ENCODE measurements at places on chromosomes 2 and 18.

GRCh38 chr2:12895017-12895416 is 178.3 kb downstream of the TRIB2 start:
- DNase-seq, result no peak

DNA sequence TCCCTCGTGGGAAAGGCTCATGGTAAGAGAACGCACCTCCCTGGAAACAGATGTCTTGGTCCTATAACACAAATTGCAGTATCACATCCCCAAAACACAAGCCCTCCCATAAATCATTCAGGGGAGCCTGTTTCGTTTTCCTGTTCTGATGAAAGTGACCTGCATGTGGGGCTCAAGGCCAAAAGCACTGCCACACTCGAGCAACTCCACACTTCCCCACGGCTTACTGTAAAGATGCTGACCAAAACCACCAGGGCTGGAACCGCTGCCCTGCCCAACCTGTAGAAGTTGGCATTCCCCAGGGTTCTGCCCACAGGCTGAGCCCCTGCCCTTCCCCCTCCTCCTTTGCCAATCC is 139.7 kb downstream of the BCL11A start:
- DNase-seq, result no peak

DNA sequence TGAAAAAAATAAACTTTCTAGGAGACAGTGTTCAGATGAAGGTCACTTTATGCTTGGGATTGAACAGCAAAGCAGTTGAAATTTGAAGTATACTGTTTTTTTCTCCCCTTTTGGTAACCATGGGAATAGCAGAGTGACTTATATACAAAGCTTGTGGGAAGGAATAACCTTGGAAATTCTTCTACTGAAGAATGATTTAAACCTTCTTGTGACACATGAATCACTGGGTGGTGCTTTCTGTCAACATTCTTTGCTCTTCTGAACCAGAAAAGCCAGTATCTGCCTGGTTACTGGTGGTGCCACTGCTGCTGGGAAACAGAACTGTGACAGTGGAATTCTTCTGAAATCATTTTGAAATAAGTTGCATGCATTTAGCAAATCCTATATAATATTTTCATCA is 39.4 kb upstream of the RND3 start:
- DNase-seq, result no peak

DNA sequence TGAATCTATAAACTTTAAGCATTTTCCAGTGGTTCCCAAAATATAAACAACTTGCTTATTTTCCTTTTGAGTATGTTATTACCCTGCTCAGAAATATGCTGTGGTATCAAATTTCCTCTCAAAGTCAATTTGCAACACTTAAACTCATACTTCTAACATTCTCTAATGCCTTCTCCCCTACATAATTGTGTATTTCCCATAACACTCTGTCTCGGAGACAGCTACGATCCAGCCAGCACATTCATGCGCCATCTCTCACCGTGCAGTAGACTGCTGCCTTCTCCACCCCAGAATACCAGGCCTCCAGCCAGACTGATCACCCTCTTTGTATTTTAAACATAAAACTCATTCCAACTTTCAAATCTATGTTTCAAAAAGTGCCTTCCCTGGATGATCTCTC is 41.8 kb downstream of the TIMM21 start:
- DNase-seq, result no peak

DNA sequence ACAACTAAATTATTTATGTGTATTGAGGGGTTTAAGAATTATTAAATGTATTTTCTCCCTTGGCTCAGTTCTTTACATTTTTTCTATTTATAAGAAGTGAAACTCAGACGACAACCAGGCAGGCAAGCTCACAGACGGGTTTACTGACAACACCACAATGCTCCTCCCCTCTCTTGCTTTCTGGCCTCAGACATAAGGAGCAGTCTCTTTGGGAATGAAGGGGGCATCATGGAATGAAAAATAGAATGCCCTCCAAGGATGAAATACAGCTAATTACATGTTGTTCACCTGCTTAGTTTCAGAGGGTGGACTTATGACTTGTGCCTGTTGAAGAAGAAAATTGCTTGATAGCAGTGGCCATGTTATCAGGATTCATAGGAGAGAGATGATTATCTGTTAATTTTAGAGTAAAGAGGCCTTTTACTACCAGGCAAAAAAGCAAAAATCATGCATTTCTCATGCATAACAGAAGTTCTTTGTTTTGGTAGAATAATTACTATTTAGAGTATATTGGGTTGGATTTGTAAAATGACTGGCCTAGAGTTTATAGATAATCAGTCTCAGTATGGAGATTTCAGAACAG is 172.1 kb upstream of the LRRTM1 start:
- no peak for DNase-seq

- no peak for DNase-seq
These were observed 290.8 kb downstream of the KCNS3 start for GRCh38 chr2:18169121-18169892.

DNA sequence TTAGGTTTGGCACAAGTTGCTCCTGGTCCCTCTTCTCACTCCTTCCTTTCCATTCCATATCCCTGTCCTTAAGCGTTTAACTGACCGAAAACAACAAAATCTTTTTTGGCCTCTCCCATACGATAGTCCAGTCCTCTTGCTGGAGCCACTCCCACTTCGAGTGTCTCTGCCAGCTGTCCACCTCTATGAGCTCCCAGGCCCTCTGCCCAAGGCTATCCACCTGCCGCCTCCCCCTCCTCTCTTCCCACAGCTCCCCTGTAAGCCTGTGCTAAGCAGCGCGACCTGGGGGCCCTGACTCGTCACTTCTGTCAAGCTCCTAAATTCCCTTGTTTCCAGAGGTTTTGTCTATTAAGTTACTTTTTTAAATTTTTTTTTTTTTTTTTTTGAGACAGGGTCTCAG is 47.0 kb upstream of the FOSL2 start:
- DNase-seq, result no peak

DNA sequence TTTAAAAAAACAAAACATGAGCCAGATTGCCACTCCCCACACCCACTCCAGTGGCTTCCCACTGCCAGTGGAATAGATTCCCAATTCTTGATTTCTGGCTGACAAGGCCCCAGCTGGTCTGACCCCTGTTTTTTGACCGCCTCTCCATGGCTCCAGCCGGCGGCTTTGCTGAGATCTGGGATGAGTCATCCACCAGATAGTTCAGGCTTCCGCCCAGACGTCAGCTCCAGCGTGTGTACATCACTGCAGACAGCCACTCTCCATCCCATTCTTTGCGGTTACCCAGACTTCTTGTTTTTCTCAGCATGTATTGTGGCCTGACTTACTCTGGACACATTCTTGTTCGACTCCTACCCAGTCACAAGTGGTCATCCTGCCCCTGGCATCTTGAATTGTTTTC is 227.9 kb downstream of the GBX2 start:
- DNase-seq, result no peak
